ENCODE measurements at places on chromosomes 16 and 17. TPM values are rescaled to one million over a fixed set of nuclear protein-coding genes. Genes with fewer than 3 reads are reported as not detected.

DNA sequence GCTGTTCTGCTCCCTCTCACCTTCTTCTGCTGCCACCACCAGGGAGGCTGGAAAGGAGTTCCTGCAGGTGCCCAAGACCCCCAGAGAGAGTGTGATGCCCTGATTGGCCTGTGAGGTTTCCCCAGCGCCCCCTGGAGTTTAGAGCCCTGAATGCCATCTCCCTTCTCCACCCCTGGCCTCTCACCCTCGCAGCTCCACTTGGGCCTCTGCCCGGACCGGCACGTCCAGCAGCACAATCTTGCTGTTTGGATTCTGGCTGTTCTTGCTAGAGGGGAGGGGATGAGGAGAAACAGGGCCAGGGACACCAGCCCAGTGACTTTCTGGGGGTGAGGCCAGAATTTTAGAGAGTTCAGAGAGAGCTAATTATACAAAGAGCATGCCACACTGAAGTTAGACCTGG lies 12.5 kb upstream of the FAM171A2 start:
- H3K27ac ChIP-seq = no peak overlapping the region
- H3K36me3 ChIP-seq = no peaks in the 10 kb centered on the region
- H3K27me3 ChIP-seq = peaks cover 7% of the 10 kb centered on the region
- no peaks in the 10 kb centered on the region for H3K4me1 ChIP-seq

DNA sequence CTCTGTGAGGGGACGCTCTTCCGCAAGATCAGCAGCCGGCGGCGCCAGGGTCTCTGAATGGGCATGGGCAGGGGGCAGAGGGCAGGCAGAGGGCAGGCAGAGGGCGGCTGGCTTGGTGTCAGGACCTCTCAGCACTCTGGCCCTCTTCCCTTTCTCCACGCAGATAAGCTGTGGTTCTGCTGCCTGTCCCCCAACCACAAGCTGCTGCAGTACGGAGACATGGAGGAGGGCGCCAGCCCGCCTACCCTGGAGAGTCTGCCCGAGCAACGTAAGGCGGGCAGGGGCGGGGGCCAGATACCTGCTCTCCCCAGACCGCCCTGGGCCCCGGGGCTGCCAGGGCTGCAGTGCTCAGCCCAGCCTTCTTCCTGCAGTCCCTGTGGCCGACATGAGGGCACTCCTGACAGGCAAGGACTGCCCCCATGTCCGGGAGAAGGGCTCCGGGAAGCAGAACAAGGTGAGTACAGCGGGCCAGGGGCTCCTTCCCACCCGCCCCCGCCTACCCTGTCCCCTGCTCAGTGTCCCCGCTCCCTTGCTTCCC lies 4.1 kb downstream of the ELMO3 start:
- H3K27ac ChIP-seq = no peak overlapping the region
- peaks cover 28% of the 10 kb centered on the region for H3K36me3 ChIP-seq
- no peak for DNase-seq
- H3K27me3 ChIP-seq = no peaks in the 10 kb centered on the region
- H3K4me3 ChIP-seq = no peak overlapping the region

DNA sequence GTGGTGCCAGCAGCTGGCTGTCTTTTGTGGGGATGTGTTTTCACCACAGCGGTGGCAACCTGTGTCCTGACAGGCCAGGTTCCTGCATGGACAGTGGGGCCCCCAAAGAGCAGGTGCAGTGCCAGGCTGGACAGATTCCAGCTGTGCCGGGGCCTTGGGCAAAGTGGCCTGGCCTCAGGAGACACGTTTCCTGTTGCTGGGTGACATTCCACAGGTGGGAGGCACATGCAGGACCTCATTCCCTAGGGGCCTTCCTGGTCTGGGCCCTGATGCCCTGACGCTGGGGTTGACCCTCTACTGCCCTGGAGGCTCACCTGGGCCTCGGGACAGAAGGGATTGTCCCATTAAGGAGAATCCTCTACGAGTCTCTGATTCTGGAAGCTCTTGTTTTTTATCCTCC lies 182.4 kb downstream of the RAB11FIP4 start:
- no peaks in the 10 kb centered on the region for H3K36me3 ChIP-seq
- H3K4me3 ChIP-seq = no peak overlapping the region
- H3K27ac ChIP-seq = no peak overlapping the region
- H3K4me1 ChIP-seq = no peaks in the 10 kb centered on the region
- H3K27me3 ChIP-seq = no peaks in the 10 kb centered on the region
- no peak for DNase-seq

DNA sequence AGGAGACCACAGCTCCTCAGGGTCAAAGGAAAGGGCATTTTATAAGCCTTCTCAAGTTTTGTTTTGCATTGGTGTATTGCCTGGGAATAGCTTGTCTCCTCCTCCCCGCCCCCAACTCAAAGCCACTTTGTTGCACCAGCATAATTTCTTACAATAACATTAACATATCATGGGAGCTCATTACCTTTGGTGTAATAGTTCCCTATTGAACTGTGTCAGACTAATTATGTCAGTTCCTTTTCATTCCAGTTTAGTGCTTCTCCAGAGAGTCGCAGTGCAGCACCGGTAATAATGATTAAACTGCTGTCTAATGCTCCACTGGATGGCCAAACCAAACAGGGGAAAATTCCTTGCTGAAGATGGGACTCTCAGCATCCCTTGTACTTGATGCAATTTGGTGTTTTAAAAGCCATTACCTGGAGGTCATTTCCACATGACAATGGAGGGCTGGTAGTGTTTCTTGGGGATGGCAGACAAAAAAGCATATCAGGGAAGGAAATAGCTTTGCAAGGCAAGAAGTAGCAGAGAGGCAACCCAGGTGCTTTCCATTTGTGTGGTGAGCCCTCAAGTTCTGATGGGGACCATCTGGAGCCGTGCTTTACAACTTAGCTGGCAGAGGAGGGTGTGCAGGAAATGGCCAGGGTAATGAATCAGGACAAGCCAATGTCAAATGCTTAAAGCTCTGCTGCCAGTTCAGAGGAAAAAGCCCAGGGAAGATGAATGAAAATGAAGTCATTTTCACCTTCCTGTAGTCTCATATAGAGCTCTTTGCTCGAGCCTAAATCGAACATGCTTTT lies 91.5 kb upstream of the NLRP1 start:
- H3K27me3 ChIP-seq = peaks cover 3% of the 10 kb centered on the region
- no peak overlapping the region for H3K27ac ChIP-seq
- no peaks in the 10 kb centered on the region for H3K36me3 ChIP-seq
- DNase-seq = no peak

- no peak overlapping the region for H3K4me3 ChIP-seq
- no peaks in the 10 kb centered on the region for H3K4me1 ChIP-seq
- no peak for DNase-seq
- H3K27me3 ChIP-seq = no peaks in the 10 kb centered on the region
- no peaks in the 10 kb centered on the region for H3K36me3 ChIP-seq
Measured at GRCh38 chr17:11140501-11140900, 100.5 kb upstream of the SHISA6 start.

GRCh38 chr16:11624636-11625607 lies 38.2 kb upstream of the LITAF start:
- peak overlapping the region; percentile 60 for H3K27ac ChIP-seq
- no peak overlapping the region for H3K4me3 ChIP-seq
- no peaks in the 10 kb centered on the region for H3K27me3 ChIP-seq
- DNase-seq = no peak
- H3K36me3 ChIP-seq = peaks cover 14% of the 10 kb centered on the region

GRCh38 chr17:63998050-63998720 lies at the start of gene PRR29:
TSS of gene PRR29 (plus strand) at chr17:63998351. CDS start at chr17:63998365, 14 bp downstream.
- peak within 1 kb of the TSS; percentile 84 for H3K4me3 ChIP-seq
- peak within 1 kb of the TSS; percentile 82 for H3K27ac ChIP-seq
- DNase-seq = peak; percentile 79

DNA sequence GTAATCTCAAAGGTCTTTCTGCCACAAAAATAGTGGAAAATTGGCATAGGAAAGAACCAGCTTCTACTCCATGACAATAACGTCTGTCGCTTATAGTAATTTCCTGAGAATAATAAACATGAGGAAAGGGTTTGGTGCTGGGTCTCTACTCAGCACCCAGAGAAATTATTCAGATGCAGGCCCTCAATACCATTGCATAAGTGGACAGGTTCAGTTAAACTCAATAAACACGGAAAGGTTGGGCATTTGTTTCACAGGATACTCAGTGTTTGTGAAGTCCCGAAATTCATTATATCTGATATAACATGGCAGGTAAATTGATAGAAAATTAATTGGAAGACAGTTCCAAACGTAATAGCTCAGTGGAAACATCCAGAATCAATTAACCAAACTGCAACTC lies 254.0 kb downstream of the CNTNAP4 start:
- H3K4me1 ChIP-seq = no peaks in the 10 kb centered on the region
- DNase-seq = no peak
- H3K27ac ChIP-seq = no peak overlapping the region
- H3K27me3 ChIP-seq = no peaks in the 10 kb centered on the region
- no peak overlapping the region for H3K4me3 ChIP-seq
- H3K36me3 ChIP-seq = no peaks in the 10 kb centered on the region

GRCh38 chr16:19805459-19806162 lies 79.0 kb downstream of the GPRC5B start:
- peak overlapping the region; percentile 92 for H3K27ac ChIP-seq
- H3K36me3 ChIP-seq = peaks cover 19% of the 10 kb centered on the region
- no peak for DNase-seq
- H3K27me3 ChIP-seq = no peaks in the 10 kb centered on the region

GRCh38 chr17:81513372-81513752 lies 763 bp upstream of the ACTG1 start:
- H3K36me3 ChIP-seq = peaks cover 48% of the 10 kb centered on the region
- peak overlapping the region; percentile 94 for H3K27ac ChIP-seq
- H3K4me1 ChIP-seq = peaks cover 34% of the 10 kb centered on the region
- H3K4me3 ChIP-seq = peak overlapping the region; percentile 88

GRCh38 chr17:82327289-82327688 lies 6.3 kb downstream of the SECTM1 start:
- H3K4me1 ChIP-seq = peaks cover 11% of the 10 kb centered on the region
- no peaks in the 10 kb centered on the region for H3K36me3 ChIP-seq
- H3K27me3 ChIP-seq = peaks cover 3% of the 10 kb centered on the region
- H3K4me3 ChIP-seq = no peak overlapping the region

DNA sequence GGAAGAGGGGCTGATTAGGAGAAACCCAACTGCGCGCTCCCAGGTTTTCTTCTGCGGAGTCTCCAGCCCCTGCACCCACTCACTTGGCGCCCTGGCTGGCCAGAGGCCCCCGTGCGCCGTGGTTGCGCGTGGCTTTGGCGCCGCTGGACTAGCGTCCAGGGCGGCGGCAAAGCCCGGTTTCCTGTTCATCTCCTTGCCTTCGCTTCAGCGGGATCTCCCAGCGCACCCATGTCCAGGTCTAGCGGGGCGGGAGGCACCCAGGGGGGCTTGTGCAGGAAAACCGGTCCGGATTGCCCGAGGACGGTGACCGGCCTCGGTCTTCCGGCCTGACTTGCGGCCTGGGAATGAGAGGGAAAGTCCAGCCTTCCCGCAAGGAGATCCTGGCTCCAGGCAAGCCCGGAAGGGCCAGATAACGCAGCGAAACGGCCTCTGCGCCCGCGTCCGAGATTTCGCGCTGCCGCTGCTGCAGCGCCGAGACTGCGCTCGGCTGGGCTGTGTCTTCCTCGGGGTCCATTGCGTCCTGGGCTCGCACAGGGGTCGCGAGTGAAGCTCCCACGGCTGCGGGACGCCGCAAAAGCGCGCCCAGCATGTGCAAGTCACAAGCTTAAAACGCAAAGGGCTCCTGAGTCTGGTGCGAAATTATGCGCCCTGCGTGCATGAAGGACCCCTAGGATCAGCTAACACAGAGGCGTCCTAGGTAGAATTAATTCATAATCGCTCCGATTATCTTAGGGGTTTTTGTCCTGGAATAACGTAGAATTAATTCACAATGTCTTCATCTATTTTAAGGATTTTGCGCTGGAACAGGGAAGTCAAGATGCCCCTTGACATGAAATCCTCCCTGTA lies 5.7 kb downstream of the FOXF1 start:
- H3K4me1 ChIP-seq = peaks cover 4% of the 10 kb centered on the region
- no peak overlapping the region for H3K27ac ChIP-seq
- no peaks in the 10 kb centered on the region for H3K36me3 ChIP-seq
- no peak for DNase-seq
- peaks cover 68% of the 10 kb centered on the region for H3K27me3 ChIP-seq

DNA sequence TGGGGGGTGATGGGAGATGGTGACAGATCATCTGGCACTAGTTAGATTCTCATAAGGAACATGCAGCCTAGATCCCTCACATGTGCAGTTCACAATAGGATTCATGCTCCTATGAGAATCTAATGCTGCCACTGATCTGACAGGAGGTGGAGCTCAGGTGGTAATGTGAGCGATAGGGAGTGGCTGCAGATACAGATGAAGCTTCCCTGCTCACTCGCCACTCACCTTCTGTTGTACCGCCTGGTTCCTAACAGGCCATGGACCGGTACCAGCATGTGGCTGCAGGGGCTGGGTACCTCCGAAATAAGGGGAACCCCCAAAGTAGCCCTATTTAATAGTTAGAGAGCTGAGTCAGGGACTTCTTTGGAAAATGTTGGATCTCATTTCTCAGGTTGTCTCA lies 60.4 kb downstream of the GPRC5B start:
- no peaks in the 10 kb centered on the region for H3K27me3 ChIP-seq
- no peaks in the 10 kb centered on the region for H3K36me3 ChIP-seq

DNA sequence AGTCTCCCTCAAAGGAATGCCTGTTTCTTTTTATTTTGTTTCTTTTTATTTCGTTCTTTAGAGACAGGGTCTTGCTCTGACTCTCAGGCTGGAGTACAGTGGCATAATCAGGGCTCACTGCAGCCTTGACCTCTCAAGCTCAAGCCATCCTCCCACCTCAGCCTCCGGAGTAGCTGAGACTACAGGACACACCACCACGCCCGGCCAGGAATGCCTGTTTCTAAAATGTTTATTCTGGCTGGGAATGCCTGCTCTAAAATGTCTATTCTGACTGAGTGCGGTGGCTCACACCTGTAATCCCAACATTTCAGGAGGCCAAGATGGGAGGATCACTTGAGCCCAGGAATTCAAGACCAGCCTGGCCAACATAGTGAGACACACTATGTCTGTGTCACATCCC lies 2.5 kb upstream of the MMP28 start:
- no peak overlapping the region for H3K4me3 ChIP-seq
- H3K4me1 ChIP-seq = peaks cover 34% of the 10 kb centered on the region
- DNase-seq = no peak
- peaks cover 45% of the 10 kb centered on the region for H3K27me3 ChIP-seq
- no peak overlapping the region for H3K27ac ChIP-seq
- no peaks in the 10 kb centered on the region for H3K36me3 ChIP-seq

GRCh38 chr16:11978080-11978479 lies 1.5 kb downstream of the SNX29 start:
- H3K4me1 ChIP-seq = peaks cover 34% of the 10 kb centered on the region
- no peaks in the 10 kb centered on the region for H3K27me3 ChIP-seq
- no peak for DNase-seq

- H3K4me1 ChIP-seq = no peaks in the 10 kb centered on the region
- no peaks in the 10 kb centered on the region for H3K36me3 ChIP-seq
- DNase-seq = no peak
- H3K27me3 ChIP-seq = no peaks in the 10 kb centered on the region
Measured at GRCh38 chr17:71378741-71379140, 742.1 kb upstream of the SOX9 start.

GRCh38 chr16:86504315-86505184 lies 5.8 kb upstream of the FOXF1 start:
- peaks cover 2% of the 10 kb centered on the region for H3K36me3 ChIP-seq
- peaks cover 19% of the 10 kb centered on the region for H3K4me1 ChIP-seq
- no peak for DNase-seq
- no peak overlapping the region for H3K27ac ChIP-seq
- no peak overlapping the region for H3K4me3 ChIP-seq
- peaks cover 81% of the 10 kb centered on the region for H3K27me3 ChIP-seq

EMP2 gene
- total RNA-seq = not detected

TMEM114 gene
- total RNA-seq = not detected

ADORA2B gene
- 2.9 TPM for total RNA-seq

CHAD gene
- not detected for total RNA-seq

Data from activated CD8-positive, alpha-beta T cell treated with anti-CD3 and anti-CD28 coated beads, Interleukin-2, amount 10 ng/mL, durations not matched to agents 7 days and 5 days (primary cell).